ENCODE measurements at places on chromosomes 11 and 22. TPM values are rescaled to one million over a fixed set of nuclear protein-coding genes. Genes with fewer than 3 reads are reported as not detected.

Gene C22orf31
- polyA plus RNA-seq, result not detected

Gene IRAG1
- 4.6 TPM for polyA plus RNA-seq

Gene TECTA
- polyA plus RNA-seq, result 1.9 TPM

Gene SCGB2A2
- polyA plus RNA-seq, result not detected

Gene CTSC
- polyA plus RNA-seq, result 90.4 TPM

Gene ADM2
- 0.29 TPM for polyA plus RNA-seq

Gene OR2D3
- not detected for polyA plus RNA-seq

Gene VSIG10L2
- polyA plus RNA-seq, result 0.35 TPM

Gene CNTF
- 0.23 TPM for polyA plus RNA-seq

Gene INPP5J
- polyA plus RNA-seq, result 14.0 TPM

GRCh38 chr11:82775736-82776346 is 42.2 kb upstream of the FAM181B start:
- DNase-seq, result no peak

DNA sequence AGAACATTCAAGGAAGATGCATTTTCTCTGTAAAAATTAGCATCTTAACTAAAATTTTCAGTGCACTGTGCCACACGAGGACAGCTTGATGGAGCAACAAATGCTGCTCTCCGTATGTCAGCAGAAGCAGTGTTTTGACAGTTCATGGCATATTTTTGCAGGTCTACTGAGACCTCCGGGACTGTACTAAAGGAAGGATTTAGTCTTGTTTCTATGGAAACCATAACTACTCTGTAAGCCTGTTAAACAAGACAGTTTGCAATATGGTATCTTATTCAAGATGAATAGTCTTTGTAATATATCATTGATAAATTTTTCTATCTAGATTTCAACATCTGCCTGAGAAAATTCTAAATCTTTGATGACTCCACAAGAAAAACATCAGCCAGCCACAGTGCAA is 184.0 kb upstream of the GUCY1A2 start:
- DNase-seq, result no peak

DNA sequence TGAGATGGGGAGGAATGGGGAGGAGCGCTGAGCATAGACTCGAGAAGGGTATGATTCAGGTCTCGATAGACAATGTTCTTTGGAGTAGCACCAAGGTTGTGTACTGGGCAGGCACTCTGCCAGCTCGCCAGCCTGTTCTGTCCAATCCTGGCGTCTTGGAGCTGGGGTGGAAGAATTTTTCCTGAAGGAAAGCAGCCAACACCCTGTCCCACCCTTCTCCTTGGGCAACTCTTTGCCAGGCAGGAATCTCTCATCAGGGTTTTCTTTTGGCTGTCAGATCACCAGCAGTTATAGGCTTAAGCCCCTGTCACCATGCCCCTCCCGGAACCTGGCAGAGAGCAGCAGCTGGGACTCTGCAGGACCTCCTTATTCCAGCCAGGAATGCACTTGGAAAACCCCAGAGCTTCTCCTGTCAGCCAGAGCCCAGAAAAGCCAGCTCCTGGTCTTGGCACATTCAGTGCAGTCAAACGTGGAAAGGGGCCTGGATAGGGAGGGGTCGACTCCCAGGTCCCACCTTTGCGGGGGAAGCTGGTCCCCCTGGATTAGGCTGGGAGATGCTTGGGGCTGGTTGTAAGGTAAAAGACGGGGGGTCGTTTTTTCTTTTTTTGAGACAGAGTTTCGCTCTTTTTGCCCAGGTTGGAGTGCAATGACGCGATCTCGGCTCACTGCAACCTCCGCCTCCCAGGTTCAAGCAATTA is 14.4 kb upstream of the SPTBN2 start:
- DNase-seq, result no peak

GRCh38 chr11:75281469-75282095 is 41.0 kb downstream of the TPBGL start:
- no peak for DNase-seq

DNA sequence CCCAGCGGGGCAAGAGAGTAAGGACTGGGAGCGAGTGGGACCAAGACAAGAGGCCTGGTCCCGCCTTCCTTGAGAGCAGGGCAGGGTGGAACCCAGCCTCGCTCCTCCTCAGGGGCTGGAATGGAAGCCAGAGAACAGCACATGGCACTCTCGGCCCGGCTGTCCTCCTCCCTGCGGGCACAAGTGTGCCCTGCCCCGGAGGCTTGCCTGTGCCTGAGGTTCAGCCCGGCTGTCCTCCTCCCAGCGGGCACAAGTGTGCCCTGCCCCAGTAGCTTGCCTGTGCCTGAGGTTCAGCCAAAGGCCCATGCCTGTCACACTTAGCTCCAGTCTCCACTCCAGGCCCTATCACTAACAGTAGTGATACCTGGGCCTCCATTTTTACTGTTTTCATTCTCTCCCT is 24.2 kb downstream of the SULT4A1 start:
- DNase-seq, result no peak

DNA sequence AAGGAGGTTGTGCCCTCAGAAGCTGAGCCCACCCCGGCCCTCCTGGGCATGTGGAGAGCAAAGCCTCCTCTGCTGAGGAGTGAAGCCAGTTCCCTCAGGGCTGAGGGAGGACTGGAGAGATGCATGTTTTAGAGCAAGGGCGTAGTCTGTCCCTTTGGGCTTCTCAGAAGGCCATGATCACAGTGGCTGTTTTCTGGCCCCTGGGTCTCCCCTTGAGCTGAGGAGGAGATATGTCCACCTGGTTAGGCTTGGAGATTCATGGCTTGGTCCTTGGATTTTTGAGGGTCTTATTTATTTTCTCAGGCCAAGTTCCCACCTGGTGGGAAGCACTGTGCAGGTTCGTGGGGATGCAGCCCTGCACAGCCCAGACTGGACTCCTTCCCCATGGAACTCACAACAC is 46.5 kb upstream of the THY1 start:
- no peak for DNase-seq

GRCh38 chr11:123213307-123213771 is 18.3 kb upstream of the CLMP start:
- no peak for DNase-seq

GRCh38 chr11:128630367-128631230 is 43.2 kb upstream of the ETS1 start:
- peak; percentile 91 for DNase-seq

- DNase-seq, result no peak
These were observed 1078.7 kb downstream of the BRD1 start for GRCh38 chr22:48748860-48749554.

- DNase-seq, result peak; percentile 55
These were observed 6.5 kb upstream of the ST3GAL4 start for GRCh38 chr11:126348806-126349582.

DNA sequence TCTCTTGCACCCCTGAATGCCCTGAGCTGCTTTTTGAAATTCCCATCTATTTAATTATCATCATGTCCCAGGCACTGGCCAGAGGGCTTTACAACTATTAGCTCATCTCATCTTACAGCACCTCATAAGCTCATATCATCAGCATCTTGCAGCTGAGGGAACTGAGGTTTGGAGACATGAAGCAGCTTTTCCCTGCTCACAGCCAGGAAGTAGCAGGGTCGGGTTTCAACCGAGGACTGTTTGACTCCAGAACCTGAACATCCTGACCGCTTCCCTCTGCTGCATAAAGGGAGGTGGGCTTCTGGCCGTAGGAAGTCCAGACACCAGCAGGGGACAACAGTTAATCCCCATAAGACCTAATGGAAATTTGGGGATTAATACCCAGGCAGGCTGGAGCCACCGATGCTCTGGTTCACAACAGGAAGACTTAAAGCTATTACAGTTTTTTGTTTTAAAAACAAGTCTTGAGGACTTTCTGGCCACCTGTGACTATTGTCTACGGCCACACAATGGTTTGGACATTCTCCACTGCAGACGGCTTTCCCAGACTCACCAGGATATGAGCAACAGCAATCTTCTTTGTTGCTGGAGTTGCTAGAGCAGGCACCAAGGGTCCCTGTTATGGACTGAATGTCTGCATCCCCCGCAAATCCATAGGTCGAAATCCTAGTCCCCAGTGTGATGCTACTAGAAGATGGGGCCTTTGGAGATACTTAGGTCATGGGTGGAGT is 47.4 kb downstream of the CHST1 start:
- no peak for DNase-seq

GRCh38 chr22:44363013-44363979 is 50.5 kb upstream of the SHISAL1 start:
- peak; percentile 92 for DNase-seq

DNA sequence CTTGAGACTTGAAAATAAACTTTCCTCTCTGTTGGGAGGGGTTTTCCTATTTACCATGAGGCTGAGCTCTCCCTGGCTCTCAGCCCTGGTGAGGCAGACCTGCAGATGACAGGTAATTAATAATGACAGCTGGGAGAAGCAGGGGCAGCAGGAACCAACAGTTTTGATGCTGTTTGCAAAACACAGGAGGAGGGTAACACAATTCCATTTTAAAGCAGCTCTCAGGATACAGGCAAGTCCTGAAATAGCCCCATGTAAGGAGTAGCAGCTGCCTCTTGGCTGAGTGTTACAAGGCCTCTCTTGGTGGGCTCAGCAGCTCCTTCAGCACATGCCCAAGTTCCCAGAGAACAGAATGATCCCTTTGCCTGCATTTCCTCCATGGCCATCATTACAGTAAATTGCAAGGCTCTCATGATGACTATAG is 13.3 kb downstream of the PARVA start:
- no peak for DNase-seq

GRCh38 chr11:125412509-125412908 is 83.6 kb downstream of the FEZ1 start:
- DNase-seq, result no peak

DNA sequence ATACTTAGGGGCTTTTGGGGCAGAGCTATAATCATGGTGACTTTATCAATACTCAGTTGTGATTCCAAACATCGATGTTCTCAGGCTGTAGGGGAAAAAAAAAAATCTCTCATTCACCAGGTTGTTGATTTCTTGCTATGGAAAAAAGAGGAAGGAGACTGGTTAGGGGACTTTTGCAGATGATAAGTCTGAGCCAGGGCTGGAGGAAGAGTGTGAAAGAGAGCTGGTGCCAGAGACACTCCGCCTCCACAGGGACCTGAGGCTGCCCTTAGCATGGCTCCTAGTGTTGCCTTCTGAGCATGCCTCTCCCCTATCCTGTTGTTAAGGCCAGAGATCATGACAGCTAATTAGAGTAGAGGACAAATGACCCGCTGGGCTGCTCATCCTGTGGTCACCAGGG is 16.9 kb downstream of the UPB1 start:
- no peak for DNase-seq

GRCh38 chr22:22818861-22819855 is 68.5 kb upstream of the IGLL5 start:
- DNase-seq, result no peak

GRCh38 chr22:26172389-26172990 is 3.2 kb downstream of the SEZ6L start:
- peak; percentile 9 for DNase-seq

DNA sequence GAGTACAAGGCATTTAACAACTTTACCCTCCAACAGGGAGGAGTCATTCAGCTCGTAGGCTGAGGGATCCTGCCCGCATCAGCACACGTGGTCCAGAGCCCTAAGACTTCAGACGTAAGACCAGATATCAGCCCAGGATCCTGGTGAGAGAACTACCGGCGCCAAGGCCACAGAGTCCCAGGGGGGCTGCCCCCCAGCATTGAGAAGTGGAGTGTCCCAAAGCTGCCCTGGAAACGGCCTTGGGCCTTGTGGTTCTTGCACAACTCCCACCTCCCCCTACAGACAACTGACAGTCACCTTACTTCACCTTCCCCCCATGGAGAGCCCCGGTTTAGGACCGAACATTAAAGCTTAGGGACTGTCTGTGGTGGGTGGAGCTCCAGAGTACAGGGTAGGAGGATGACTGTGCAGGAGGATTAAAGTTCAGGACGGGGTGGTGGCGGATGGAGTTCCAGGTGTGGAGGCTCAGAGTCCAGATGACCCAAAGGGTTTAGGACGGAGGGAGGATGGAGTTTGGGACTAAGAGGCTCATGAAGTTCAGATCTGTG is 1.0 kb downstream of the C11orf91 start:
- no peak for DNase-seq

DNA sequence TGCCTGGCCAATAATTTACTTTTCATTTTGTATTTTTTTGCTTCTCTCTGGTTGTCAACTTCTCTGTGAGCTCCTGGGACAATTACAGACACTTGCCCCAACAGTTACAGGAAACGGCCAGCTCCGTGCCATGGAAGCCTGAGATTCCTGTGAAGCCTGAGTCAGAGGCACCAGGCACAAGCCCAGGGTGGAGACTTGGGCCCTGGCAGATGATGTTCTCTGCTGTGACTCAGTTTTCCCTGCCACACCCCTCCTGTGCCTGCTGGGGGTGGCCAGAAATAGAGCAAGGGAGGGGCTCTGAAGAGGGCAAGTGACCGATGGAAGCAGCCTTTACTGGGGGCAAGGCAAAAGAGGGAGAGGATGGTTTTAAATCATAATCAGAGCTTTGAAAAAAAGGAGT is 4.9 kb downstream of the ATP5MGL start:
- DNase-seq, result peak; percentile 60

DNA sequence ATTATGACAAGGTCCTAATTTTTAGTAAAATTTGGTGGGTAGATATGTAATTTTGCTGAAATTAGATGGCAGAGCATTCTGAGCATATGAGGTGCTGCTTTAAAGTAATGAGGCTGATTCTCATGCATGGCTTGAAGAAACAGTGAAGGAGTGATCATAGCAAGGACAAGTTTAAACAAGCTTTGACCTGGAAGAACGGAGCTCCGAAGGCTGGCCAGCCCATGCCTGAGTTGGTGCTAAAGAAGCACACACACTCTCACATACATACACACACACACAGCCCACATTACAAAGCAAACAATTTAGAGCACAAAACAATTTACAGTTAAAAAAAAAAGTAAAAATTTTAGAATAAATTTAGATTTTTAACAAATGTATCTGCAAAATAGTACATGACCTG is 150.7 kb downstream of the DCDC1 start:
- DNase-seq, result no peak

DNA sequence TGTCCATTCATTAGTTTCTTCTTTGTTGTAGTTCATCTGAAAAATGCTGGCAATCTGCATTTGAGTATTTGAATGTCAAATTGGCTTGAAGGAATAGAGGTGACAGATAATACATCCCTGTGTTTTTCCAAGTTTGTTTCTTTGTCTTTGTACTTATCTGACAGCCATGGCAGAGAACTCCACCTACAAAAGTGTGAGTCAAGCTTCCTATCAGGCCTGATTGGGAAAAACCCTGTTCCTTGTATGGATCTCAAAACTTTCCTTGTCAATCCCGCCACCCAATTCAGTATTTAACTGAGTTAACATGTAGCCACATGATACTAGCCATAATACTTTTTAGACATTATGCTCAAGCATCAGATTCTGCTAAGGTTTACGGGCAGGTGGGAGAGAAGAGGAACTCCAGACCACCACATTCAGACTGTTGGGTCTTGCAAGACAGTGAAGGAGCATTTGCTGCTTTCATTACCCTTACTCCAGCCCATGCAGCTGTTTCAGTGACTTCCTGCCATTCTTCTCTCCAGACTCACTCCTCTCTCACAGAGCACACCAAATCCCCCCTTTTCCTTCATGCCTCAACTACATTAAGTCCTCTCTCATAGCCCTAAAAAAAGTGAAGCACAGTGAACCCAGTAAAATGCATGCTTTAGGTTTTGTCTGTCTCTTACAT is 65.9 kb downstream of the BLID start:
- no peak for DNase-seq

GRCh38 chr11:13216711-13217075 is 60.9 kb upstream of the BMAL1 start:
- no peak for DNase-seq

- no peak for DNase-seq
These were observed 187.5 kb downstream of the SHANK2 start for GRCh38 chr11:71064702-71065515.
